ENCODE measurements at places on chromosomes 4 and X. TPM values are rescaled to one million over a fixed set of nuclear protein-coding genes. Genes with fewer than 3 reads are reported as not detected.

The NAA10 gene
- 113 TPM for total RNA-seq

The ANXA3 gene
- total RNA-seq, result 1.1 TPM

The USP17L19 gene
- total RNA-seq, result not detected

The SYNPO2 gene
- 0.31 TPM for total RNA-seq

The GLA gene
- 25.0 TPM for total RNA-seq

The CFI gene
- total RNA-seq, result 0.32 TPM

The TMPRSS11B gene
- not detected for total RNA-seq
